A549 treated with Mapracorat at 1 μM for 4 hours (cell line): ENCODE measurements at places on chromosomes 5 and 9. TPM values are rescaled to one million over a fixed set of nuclear protein-coding genes. Genes with fewer than 3 reads are reported as not detected.

The NUP214 gene
- 22.9 to 26.5 TPM (median 23.1 TPM) in 5 replicates for total RNA-seq

The TEX48 gene
- total RNA-seq = not detected in 5 replicates

The PCDHGA7 gene
- total RNA-seq = 0.69 to 1.1 TPM (median 0.90 TPM) in 5 replicates

The COL23A1 gene
- not detected in 5 replicates for total RNA-seq

The STOML2 gene
- total RNA-seq = 210 to 269 TPM (median 245 TPM) in 5 replicates

The PTGS1 gene
- total RNA-seq = 1.5 to 2.1 TPM (median 1.7 TPM) in 5 replicates

The UGT3A2 gene
- total RNA-seq = not detected in 5 replicates

The SVEP1 gene
- total RNA-seq = 1.4 to 2.0 TPM (median 1.9 TPM) in 5 replicates

The RLN2 gene
- 0.21 to 0.52 TPM (median 0.28 TPM) in 3 of 5 replicates, not detected in the others for total RNA-seq

The SLC24A2 gene
- not detected in 5 replicates for total RNA-seq

The CACNA1B gene
- total RNA-seq = 0.03 to 0.05 TPM (median 0.04 TPM) in 5 replicates

The SUSD3 gene
- total RNA-seq = 0.56 to 1.6 TPM (median 0.66 TPM) in 5 replicates

The SOHLH1 gene
- total RNA-seq = not detected in 5 replicates

The RASGRF2 gene
- 1.2 to 1.8 TPM (median 1.6 TPM) in 5 replicates for total RNA-seq

The GAS1 gene
- total RNA-seq = 0.05 to 0.10 TPM (median 0.08 TPM) in 4 of 5 replicates, not detected in the other

The PFN3 gene
- total RNA-seq = not detected in 5 replicates

The HSPB3 gene
- total RNA-seq = not detected in 5 replicates

The SLIT3 gene
- 13.2 to 18.6 TPM (median 16.3 TPM) in 5 replicates for total RNA-seq

The WDR31 gene
- 1.0 to 1.4 TPM (median 1.1 TPM) in 5 replicates for total RNA-seq

The OGN gene
- total RNA-seq = not detected in 5 replicates

The EPB41L4B gene
- 16.8 to 18.8 TPM (median 17.8 TPM) in 5 replicates for total RNA-seq

The PCDHA9 gene
- total RNA-seq = 0.02 TPM in 1 of 5 replicates, not detected in the others

The ANGPTL2 gene
- not detected in 5 replicates for total RNA-seq

The ACSL6 gene
- total RNA-seq = 0.06 to 0.07 TPM in 2 of 5 replicates, not detected in the others

The GABBR2 gene
- total RNA-seq = 0.08 to 0.57 TPM (median 0.13 TPM) in 5 replicates

The SPINK1 gene
- 0.43 to 1.9 TPM (median 1.4 TPM) in 4 of 5 replicates, not detected in the other for total RNA-seq

The SLC4A9 gene
- 0.05 to 0.08 TPM in 2 of 5 replicates, not detected in the others for total RNA-seq

The LRRC19 gene
- not detected in 5 replicates for total RNA-seq

The ADRB2 gene
- 0.92 to 1.4 TPM (median 0.93 TPM) in 5 replicates for total RNA-seq

The LCN9 gene
- total RNA-seq = not detected in 5 replicates

The CLIC3 gene
- total RNA-seq = 2.4 to 5.5 TPM (median 4.9 TPM) in 5 replicates

The IRX4 gene
- 0.20 to 0.45 TPM (median 0.31 TPM) in 5 replicates for total RNA-seq

The TAS2R1 gene
- total RNA-seq = not detected in 5 replicates

The ARHGEF28 gene
- total RNA-seq = 11.5 to 12.4 TPM (median 11.9 TPM) in 5 replicates
